ENCODE measurements at places on chromosomes 4 and X. TPM values are rescaled to one million over a fixed set of nuclear protein-coding genes. Genes with fewer than 3 reads are reported as not detected.

The PPP1R2C gene
- not detected for total RNA-seq

The TMPRSS11A gene
- total RNA-seq, result 0.49 TPM

DNA sequence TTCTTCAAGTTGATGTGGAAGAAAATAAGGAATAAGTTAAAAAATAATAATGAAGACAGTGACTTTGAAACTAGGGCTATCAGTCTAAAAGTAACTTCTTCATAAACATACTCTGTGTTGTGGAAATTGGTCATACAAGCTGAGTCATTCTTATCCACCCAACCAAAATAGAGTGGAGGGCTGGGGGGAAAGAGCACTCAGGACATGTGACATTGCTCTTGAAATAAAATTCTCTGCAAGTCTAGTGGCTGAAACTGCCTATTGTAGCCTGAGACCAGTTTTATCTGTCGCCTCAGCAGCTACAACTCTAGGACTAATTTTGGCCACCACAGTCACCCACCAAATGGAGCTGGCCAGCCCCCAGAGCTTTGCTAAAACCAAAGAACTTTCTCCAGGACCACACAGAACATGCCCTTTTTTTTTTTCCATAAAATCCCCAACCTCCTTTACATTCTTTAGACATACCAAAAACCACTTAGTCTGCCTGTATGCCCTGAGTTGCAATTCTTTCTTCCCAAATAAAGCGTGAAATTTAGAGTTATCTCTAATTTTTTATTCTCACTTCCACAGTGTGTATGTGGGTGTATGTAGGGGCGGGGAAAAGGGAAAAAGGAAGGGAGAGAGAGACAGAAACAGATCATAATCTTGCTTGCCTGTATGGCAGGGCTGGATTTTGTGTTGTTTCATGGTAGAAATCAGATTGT is 23.0 kb upstream of the SLC25A4 start:
- peak; percentile 54 for ATAC-seq

- ATAC-seq, result no peak
Observed at GRCh38 chr4:101835121-101835904, 44.8 kb downstream of the BANK1 start.

The XG gene
- 1.5 TPM for total RNA-seq

DNA sequence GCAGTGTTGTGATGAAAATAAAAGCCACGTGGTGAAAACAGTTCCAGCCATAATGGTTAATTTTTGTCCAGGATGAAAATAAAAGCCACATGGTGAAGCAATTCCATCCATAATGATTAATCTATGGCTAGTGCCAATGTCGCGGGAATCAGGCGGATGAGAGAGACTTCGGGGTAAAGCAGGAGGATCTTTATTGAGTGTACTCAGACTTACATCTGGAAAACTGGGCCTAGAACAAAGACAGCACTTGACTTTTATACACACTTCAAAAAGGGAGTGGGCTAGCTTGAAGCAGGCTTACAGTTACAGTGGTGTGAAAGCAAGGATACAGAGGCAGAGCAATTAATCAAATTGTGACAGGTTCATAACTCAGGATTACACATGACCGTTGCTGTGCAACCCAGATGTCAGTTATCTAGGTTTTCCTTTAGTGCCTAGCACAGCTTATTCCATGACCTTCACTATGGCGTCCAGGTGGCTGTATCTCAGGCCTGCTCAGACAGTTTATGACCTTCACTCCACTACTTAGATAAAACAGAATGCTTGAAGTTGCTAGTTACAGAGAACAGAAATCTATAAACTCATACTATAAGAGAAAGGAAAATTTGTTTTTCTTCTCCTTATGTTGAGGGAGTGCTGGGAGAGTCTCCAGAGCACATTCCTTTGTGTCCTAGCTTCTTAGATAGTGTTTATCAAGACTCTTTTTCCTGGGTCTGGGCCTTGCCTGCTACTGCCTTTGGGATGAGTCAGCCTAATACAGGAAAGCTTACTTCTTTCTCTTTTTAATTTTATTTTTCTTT is 5.9 kb upstream of the PLA2G12A start:
- ATAC-seq, result no peak

- ATAC-seq, result no peak
Observed at GRCh38 chr4:101028886-101029285, 318.4 kb downstream of the PPP3CA start.

Measured in motor neuron (in vitro differentiated cells).